ENCODE measurements at places on chromosomes 1 and 21. TPM values are rescaled to one million over a fixed set of nuclear protein-coding genes. Genes with fewer than 3 reads are reported as not detected.

- DNase-seq, result no peak
Observed at GRCh38 chr1:201686714-201687455, 142.1 kb upstream of the IPO9 start.

DNA sequence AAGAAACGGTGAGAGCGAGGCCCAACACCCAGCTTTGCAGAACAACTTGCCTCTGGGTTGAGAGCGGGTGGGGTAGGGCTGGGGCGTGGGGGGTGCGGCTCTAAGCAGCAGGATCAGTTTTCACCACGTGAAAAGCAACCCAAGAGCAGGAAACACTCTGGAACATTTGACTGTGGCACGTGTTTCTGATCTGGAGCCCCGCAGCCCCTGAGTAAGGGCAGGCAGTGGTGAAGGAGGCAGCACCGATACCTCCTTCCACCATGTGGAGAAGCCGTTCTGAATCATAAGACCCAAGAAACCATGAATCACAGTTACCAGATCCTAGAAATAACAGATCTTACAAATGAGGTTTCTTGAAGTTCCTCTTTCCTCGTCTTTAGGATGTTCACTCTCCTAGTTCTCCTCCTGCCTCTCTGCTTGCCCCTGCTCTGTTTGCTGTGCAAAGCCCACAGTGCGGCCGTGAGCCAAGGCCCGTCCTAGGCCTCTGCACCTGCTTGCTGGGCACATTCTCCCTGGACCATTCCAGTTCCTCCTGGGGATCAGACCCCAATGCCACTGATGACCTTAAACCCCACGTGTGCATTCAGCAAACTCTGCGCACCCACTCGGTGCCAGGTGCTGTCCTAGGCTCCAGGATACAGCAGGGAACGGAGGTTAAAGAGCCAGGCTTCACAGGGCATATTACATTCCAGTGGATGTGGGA lies 31.9 kb downstream of the SLC1A7 start:
- DNase-seq, result no peak

DNA sequence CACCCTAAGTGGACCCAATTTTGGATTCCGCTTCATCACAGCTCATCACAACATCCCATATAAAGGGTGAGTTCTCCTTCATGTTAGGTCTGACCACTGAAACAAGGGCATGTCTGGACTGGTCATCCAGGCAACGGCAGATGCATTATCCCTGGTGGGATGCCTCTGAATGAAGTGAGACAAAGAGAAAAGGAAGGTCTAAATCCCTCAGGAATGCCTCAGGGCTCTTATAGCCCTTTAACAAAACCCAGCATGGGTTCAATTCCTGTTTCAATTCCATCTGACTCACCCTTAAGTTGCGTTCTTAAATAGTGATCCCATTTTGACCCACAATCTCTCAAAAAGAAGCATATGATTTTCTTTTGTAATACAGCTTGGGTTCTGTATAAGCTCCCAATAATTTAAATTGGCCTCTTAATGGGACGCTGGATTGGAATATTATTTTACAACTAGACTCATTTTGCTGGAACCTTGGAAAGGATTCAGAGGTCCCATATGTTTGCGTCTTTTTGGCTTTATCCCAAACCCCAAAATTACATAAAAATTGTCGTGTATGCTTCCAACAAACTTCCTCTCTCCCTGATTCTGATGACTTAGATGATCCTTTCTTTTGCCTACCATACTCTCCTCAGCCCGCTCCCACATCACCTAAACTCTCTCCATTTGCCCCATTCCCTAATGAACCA lies 287.4 kb upstream of the ZP4 start:
- DNase-seq, result peak; percentile 41

Gene KCND3
- total RNA-seq, result 0.17 TPM

GRCh38 chr1:19073311-19074186 lies 117.1 kb upstream of the IFFO2 start:
- DNase-seq, result no peak

Gene GPR37L1
- total RNA-seq, result 0.03 TPM

GRCh38 chr1:10781137-10781536 lies 15.3 kb downstream of the CASZ1 start:
- no peak for DNase-seq

Gene CTTNBP2NL
- 11.2 TPM for total RNA-seq

DNA sequence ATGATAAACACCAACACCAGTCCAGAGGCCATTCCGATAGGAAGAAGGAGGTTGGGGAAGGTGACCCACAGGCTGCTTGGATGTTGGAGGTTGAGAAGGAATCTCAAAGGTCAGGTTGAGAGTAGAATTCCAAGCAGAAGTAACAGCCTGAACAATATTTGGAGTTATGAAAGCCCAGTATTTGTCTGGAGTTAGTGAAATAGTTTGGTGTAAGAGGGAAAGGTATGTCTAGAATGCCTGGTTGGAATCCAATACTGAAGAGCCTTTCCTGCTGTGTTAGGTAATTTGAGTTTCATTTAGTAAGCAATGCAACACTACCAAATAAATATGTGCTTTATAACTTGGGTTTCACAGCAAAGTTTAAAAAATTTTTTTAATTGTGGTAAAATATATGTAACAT lies 70.5 kb upstream of the MCOLN3 start:
- no peak for DNase-seq

DNA sequence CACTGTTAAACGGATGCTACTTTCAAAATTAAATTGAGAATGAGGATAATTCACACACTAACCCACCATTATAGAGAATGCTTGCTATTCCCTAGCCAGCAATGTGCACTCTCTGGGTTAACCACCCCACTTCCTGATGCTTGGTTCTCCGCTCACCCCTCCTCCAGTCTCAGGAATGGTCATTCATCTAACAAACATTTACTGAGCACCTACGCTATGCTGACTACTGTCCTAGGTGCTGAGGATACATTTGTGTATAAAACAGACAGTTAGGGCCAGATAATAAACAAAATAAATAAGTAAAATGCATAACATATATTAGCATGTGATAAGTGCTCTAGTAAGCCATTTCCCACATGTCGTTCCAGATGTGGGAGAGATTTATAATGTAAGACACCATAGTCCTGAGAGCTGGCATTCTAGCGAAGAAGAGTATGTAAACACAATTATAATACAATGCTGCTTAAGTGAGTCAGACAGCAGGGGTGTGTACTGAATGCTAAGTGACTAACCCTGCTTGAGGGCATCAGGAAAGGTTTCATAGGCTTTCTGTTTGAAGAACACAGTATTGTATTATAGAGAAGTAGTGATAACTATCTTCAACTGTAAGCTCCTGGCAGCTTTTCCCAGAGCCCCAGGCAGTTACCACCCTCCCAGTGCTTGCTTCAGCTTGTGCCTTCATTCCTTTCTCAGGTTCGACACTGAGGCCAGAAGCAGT lies 126.7 kb upstream of the CACHD1 start:
- peak; percentile 92 for DNase-seq

- no peak for DNase-seq
Observed at GRCh38 chr1:43285269-43285990, at the start of gene C1orf210. C1orf210 (minus strand) TSS chr1:43285581; CDS start chr1:43283270, 2,311 bp downstream.

GRCh38 chr1:16082283-16083038 lies 9.0 kb upstream of the FAM131C start:
- DNase-seq, result peak; percentile 50

GRCh38 chr1:55195521-55196233 lies 19.5 kb downstream of the USP24 start:
- no peak for DNase-seq

Gene ADGRL2
- total RNA-seq, result 52.3 TPM

- no peak for DNase-seq
Observed at GRCh38 chr1:64495878-64496277, 25.9 kb downstream of the CACHD1 start.

DNA sequence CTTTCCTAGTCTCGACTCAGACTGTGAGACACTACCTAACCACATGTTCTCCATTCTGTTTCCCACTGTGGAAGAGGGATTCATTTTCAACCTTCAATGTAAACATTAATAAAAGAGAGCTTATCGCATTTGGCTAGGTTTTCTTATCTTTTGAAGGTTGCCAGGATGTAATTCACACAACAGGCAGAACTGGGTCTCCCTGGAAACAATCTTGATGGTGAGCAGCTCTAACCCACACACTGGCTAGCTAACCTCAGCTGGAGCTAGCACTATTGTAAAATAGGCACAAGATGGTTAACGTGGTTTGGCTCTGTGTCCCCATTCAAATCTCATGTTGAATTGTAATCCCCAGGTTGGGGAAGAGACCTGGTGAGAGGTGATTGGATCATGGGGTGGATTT lies 75.1 kb downstream of the ZSCAN20 start:
- DNase-seq, result no peak

Gene OPRD1
- not detected for total RNA-seq

- peak; percentile 22 for DNase-seq
Observed at GRCh38 chr1:54409156-54410142, 3.3 kb upstream of the SSBP3 start.

Gene ERVH48-1
- not detected for total RNA-seq

GRCh38 chr1:38476111-38476849 lies 383.3 kb downstream of the RRAGC start:
- DNase-seq, result no peak

GRCh38 chr21:23861911-23862504 lies 1745.3 kb downstream of the MRPL39 start:
- DNase-seq, result no peak

GRCh38 chr1:189141056-189141455 lies 1336.6 kb downstream of the BRINP3 start:
- no peak for DNase-seq

All from A172 (cell line).